Panc1 (cell line): ENCODE measurements at places on chromosomes 5 and 9. TPM values are rescaled to one million over a fixed set of nuclear protein-coding genes. Genes with fewer than 3 reads are reported as not detected.

The CDH10 gene
- total RNA-seq: 0.72 TPM

The SGCD gene
- not detected for total RNA-seq

The DPYSL3 gene
- 1.1 TPM for total RNA-seq

- no peak overlapping the region for H3K4me3 ChIP-seq
- no peak overlapping the region for H3K27ac ChIP-seq
- no peaks in the 10 kb centered on the region for H3K27me3 ChIP-seq
- no peak for DNase-seq
Observed at GRCh38 chr5:57166276-57166675, 7.6 kb upstream of the GPBP1 start.
